ENCODE measurements at places on chromosomes 7 and 10.

DNA sequence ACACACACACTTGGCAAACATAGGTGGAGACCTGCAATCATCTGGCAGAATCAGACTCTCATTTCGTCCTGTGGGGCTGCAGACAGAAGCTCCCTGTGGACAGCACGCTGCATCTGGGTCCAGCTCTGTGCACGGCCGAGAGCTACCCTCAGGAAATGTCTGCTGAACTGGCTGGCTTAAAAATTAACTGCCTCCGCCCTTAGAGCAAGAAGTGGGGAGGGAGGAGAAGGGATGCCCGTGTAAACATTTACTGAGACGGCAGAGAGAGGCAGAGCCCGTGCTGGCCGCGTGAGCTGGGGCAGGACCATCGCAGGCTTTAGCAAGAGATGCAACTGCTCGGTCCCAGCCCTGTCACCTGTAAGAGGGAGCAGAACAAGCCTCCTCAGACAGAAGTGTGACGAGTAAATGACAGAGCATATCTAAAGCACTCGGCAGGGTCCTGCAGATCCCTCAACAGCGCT, 81.8 kb downstream of the TNS3 start:
- no peak for DNase-seq

- no peak for DNase-seq
Measured at GRCh38 chr10:77377034-77377433, 260.6 kb downstream of the KCNMA1 start.

GRCh38 chr7:69341288-69341687, 257.0 kb upstream of the AUTS2 start:
- DNase-seq = no peak

- no peak for DNase-seq
Measured at GRCh38 chr10:95328013-95328412, 37.2 kb upstream of the PDLIM1 start.

- no peak for DNase-seq
Measured at GRCh38 chr10:64503429-64503828, 982.2 kb downstream of the REEP3 start.

DNA sequence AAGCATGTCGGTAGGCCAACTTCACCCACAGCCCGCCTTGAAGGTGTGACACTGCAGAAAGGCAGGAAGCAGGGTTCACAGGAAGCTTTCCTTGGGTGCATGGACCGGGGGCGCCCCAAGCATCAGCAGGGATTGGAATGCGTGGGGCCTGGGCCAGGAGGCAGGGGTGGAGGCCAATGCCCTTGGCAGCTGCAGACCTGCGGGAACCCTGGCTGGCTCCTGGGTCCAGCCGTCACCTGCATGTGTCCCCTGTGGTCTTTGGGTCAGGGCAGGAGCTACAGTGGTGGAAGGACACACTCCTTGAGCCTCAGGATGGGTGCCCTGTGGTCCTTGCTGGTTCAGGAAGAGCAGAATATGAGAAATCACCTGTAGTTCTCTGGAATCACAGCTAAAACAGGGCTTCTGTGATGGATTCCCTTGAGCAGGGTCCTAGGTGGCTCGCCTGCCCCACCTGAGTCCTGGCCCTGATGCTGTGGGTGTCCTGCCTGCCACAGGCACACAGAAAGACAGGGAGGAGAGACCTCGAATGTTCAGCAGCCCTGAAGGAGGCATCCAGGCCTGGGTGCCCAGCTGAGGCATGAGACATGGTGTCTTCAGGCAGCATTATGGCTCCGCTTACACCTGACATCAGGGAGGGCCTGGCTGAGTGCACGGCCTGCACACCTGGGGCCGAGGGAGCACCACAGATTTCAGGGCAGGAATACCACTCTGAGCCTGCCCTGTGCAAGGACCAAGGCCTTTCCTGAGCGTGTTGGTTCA, 15.1 kb downstream of the ANTXRL start:
- DNase-seq = no peak

- no peak for DNase-seq
Measured at GRCh38 chr7:88200789-88201188, 19.0 kb downstream of the SRI start.
